ENCODE measurements at places on chromosomes 5 and 9.

- DNase-seq = no peak
Measured at GRCh38 chr5:28580616-28581015, 1542.2 kb upstream of the CDH9 start.

DNA sequence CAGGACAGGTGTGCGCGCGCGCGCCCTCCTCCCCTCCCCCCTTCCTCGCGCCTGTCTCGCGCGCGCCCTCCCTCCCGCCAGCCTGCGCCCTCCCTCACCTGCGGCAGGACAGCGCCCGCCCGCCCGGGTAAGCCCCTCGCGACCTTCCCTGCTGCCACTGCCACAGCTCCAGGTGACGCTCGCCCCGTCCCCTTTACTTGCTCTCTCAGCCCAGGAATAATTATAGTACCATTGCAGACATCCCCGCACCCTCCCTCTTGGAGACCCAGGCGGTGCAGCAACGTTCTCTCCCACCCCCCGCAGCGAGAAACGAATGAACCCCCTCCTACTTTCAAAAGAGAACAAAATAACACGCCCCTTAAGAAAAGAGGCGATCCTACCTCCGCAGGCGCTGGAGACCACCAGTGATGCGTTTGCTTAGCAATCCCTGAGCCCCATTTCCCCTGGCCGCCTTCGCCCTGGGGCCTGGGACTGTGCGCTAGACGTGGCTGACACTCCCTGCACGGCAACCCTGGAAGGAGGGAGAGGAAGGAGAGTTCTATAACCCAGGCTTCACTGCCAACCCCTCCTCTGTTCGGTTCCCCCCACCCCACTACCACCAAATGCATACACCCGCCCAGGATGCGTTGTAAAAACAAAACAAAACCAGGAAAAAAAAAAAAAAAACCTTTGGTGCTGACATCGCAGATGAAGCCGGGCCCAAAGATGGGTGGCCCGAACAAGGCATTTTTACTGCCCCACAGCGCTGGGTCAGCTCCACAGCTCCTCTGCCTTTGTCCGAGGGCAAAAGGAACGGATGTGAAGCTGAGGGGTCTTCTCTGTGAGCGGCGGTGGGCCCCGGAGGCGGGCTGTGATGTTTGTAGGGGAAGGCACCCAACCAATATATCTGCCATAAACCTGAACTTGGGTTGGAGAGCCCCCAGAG is 5.6 kb upstream of the PURA start:
- no peak for DNase-seq

DNA sequence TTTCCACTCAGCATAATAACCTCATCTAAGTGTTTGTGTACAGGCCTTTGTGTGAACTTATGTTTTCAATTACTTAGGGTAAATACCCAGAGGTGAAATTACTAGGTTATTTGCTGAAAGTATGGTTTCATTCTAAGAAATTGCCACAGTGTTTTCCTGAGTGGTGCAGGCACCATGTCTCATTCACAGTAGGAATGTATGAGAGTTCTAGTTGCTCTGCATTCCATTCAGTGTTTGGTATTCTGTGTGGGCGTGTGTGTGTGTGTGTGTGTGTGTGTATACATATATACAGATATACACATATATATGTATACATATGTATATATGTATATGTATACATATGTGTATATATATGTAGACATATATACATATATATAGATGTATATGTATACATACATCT is 8.8 kb upstream of the SVEP1 start:
- no peak for DNase-seq

GRCh38 chr5:153796527-153796926 is 242.2 kb downstream of the FAM114A2 start:
- no peak for DNase-seq

- DNase-seq = no peak
Measured at GRCh38 chr9:99387431-99387830, 165.3 kb downstream of the SEC61B start.

DNA sequence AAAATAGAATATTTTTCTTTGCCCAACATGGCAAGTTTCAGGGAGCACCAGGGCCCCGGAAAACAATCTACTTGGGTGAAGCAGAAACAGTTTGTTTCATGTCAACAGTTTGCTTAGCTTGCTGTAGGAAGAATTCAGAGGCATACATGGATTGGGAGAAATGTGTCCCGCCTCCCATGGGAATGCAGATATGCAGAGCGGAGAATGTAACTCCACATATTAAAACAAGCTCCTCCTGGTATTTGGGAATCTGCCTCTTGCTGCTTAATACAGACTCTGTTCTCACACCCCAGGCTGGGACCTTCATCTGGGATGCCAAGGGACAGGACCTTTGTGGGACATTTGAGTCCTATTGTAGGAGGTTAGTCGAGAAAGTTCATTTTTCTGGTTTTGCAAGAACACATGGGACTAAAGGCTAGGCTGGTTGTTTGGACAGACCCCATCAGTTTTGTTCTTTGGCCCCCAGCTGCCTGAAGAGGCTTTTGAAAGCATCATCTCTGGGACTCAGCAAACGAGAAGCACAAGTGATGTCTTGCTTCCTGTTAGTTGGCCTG is 220.5 kb upstream of the ADRA1B start:
- DNase-seq = no peak

DNA sequence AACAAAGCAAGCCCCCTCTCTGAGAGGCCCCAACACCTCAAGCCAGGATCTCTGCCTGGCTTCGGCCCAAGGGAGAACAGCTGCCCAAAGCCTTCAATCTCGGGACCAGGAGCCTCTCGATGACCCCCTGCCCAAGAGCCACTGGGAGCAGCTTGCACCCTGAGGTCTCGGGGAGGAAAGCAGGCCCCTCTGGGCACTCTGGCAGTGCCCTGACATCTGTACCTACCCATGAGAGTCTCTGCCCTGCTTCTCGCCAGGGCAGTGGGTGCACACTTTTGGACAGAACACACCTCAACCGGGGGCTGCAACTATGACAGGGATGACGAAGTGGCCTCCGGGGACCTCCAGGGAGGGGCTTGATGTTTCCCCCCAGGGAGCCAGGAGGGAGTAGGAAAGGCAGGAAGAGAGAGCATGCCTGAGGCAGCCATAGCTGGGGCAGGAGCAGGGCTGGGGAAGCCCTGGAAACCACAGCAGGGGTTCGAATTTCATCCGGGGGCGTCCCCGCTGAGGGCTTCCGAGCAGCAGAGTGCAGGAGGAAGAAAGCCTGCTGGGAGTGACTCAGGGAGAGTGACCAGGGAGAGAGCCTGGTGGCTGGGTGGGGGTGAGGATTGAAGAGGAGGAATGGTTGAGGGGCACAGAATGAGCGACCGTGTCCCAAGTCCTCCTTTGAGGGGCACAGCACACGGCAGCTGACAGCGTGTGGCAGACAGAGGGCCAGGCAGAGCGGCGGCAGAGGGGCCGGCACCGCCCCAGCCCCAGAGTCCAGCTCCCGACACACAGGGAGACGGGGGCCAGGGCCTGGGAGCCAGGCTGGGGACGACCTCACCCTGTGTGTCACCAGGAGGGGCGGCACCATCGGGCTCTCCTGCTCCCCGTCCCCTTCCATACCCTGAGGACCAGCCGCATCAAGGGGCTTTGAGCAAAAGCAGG is 1.8 kb downstream of the LPCAT1 start:
- no peak for DNase-seq

- DNase-seq = no peak
Measured at GRCh38 chr9:70474413-70474812, 60.0 kb upstream of the KLF9 start.

DNA sequence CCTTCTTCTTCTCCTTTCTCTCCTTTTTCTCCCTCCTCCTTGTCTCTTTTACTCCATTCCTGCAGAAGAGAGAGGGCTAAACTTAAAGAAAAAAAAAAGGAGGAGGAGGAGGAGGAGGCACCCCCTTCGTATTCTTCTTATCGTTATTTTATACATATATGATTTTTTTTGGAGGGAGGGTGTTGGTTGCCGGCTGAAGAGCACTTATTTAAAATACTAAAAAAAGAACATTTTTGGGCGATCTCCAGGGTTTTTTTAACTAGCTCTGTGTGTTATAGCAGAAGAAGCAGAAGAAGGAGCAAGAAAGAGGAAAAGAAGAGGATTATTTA is 381 bp downstream of the NR2F1 start:
- DNase-seq = no peak

DNA sequence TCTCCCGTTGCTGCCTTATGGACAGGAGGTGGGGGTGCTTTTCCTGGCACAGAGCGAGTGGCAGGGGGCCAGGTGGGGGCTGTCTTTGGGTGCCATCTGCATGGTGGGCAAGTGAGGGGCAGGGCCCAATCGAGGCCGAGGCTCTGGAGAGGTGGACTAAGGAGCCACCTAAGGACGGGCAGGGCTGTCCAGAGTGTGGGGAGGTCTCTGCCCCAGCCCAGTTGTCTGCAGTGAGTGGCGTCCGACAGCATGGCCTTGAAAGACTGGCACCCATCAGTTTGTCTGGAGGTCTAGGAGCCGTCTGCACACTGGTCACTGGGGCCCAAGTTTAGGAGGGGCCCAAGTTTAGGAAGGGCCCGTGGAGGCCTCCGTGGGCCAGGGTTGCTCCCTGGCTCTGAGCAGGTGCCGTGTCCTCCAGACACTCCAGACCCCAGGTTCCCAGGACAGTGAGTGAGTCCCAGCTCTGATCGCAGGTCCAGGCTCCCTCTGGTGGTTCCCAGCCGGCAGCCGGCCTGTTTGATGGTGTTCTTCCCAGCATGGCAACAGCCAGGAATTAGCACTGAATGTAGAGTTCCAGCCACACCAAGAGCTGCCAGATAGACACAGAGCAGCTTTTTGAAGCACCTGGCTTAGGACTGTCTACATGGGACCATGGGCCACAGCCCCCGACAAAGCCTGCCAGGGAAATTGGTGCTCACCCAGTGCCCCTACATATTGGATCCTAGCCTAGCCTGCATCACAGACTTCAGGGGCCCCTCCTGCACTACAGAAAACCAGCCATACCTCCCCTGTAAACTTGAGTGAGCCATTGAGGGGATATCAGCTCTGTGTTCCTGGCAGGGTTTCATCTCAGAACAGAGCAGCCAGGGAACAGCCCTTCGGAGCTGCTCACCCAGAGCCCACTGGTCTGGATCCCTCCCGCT is 120.9 kb downstream of the WNK2 start:
- no peak for DNase-seq

GRCh38 chr5:142178651-142179050 is 70.1 kb downstream of the NDFIP1 start:
- DNase-seq = no peak

GRCh38 chr9:101427957-101428655 is 7.5 kb downstream of the ALDOB start:
- no peak for DNase-seq

- DNase-seq = no peak
Measured at GRCh38 chr5:179609834-179610108, 13.7 kb downstream of the HNRNPH1 start.

GRCh38 chr5:110594866-110595265 is 131.6 kb downstream of the TMEM232 start:
- no peak for DNase-seq

- no peak for DNase-seq
Measured at GRCh38 chr5:77851176-77852067, 75.3 kb upstream of the TBCA start.

DNA sequence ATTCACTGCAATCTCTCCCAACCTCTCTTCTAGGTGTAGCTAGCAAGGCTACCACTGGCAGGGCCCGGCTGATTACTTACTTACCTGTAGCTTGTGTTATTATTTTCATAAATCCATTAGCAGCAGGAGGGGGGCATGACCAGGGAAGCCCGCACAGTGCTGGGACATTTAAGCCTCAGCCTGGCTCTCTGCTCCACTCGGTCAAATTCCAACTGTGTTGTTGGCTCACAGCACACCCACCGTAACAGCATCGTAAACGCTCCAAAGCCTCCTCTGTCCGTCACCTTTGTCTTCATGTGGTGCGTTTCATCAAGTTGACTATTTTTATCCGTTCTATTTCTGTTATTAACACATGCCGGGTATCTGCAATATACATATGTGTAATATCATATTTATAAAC is 264.7 kb downstream of the NSG2 start:
- no peak for DNase-seq

DNA sequence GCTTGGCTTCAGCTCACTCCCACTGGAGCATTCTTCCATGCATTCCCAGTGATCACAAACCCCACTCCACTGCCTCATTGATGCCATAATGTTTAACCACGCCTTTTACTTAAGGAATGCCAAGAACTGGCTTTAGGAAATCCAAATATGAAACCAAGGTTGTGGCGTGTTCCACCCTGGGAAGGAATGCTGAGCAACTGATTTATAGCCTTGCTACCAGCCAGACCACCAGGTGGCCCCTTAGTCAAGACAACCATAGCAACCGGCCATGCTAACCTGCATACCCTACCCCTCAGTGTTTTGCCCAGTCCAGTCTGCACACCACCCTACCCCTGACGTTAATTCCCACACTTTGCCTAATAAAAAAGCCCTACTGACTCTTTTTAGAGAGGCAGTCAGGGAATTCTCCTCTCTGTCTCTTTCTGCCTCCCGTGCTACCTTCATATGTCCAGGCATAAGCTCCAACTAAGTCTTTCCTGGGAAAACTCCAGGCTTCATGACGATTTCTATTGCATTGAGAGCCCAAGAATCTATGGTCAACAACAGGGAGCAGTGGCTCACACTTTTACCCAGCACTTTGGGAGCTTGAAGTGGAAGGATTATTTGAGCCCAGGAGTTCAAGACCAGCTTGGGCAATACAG is 27.0 kb upstream of the PRRC2B start:
- DNase-seq = no peak

DNA sequence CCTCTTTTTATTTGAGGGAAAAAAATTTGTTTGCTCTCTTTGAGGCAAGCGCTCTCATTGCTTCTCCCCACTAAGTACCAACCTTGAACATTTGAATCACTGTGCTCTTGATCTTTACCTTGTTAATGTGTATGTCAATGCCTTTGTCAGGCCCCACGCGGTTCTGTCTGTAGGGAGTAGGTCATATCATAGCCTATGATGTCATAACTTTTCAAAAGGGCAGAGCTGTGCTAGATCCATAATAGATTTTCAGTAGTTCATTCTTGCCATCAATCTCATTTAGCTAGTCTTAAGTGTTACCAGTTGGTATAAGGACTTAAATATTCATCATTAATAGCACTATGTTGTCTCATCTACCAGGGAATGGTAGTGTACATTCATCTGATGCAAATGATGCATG is 56.6 kb downstream of the MAST4 start:
- DNase-seq = no peak

- DNase-seq = no peak
Measured at GRCh38 chr5:133381041-133381440, 231.3 kb downstream of the FSTL4 start.

- DNase-seq = no peak
Measured at GRCh38 chr9:4306777-4307121, 6.9 kb upstream of the GLIS3 start.

DNA sequence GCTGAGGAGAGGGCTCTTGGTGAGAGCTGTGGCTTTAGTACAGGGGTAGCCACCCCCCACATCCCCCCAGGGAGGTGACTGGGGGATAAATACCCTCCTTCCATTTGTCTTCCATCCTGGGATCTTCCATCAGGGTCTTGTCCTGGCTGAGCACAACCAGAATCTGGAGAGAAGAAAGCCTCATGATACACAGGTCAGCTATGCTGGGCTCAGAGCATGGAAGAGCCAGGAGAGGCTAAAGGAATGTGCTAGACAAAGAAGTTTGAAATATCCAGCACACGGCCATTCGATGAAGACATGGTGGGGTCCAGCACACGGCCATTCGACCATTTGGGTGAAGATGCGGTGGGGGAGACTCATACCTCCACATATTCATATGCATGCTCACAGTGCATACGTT is 30.0 kb downstream of the ROPN1L start:
- DNase-seq = no peak

GRCh38 chr9:15377625-15378540 is 44.8 kb upstream of the SNAPC3 start:
- DNase-seq = no peak

Data from NCI-H1930 (cell line).